ENCODE measurements at places on chromosomes 5 and 9.

DNA sequence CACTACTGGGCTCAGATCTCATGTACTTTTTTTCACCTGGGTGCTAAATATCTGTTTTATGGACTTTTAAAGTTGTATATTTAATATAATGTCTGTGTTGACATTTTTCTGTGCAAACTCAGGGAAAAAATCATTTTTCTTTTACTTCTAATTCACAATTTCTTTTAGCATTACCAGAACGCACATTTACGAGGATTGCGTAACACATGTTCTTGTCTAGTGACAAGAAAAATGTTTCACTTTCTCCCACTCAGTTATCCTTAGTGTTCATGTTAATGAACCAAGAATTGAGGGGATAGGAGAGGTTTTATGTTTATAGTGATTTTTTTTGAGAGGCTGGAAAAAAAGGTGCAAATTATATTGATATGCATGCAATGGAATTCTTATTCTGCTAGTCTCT is 86.3 kb upstream of the PJA2 start:
- no peak for DNase-seq

DNA sequence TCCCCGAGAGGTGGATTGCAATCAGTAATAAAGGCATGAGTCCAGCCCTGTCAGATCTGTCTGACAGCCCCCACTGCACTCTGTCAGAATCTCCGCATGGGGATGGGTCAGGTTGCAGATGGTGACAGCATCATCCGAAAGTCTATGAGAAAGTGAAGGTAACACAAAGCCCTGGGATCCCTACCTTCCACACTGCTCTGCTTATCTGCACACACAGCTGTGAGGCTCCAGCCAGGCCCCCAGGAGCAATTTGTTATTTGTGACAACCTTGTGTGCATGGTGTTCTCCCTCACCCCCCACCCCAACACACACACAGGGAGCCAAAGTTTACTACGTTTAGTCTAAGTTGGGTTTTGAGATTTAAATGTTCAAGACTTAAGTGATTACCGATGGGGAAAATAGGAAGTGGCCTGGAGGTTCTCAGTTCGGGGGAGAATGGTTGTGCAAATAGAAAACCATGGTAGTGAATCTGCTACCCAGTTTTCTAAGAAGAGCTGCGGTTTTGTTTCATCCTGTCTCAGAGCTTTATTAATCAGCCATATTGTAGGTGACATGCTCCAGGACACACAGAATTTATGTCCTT is 92.7 kb downstream of the SV2C start:
- no peak for DNase-seq

DNA sequence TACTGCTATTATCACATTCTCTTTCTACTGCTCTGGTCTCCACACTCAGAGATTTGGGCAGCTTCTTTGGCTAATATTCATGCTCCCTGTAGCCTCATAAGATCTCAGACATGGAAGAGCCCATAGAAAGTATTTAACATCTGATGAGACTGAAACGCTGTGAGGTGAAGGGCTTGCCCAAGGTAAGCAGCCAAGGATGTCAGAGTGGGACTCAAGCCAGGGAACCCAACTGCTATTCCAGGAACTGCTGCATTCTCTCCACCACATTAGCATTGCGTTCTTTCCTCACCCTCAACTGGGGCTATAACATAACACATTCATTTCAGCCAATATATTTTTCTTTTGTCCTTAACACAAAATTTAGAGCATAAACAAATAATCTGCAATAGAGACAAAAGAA is 3.8 kb downstream of the ADRB2 start:
- DNase-seq = no peak

GRCh38 chr9:135885100-135885853 is 22.1 kb downstream of the CAMSAP1 start:
- DNase-seq = no peak

- peak; percentile 79 for DNase-seq
Measured at GRCh38 chr9:107749787-107750444, 260.3 kb upstream of the KLF4 start.

DNA sequence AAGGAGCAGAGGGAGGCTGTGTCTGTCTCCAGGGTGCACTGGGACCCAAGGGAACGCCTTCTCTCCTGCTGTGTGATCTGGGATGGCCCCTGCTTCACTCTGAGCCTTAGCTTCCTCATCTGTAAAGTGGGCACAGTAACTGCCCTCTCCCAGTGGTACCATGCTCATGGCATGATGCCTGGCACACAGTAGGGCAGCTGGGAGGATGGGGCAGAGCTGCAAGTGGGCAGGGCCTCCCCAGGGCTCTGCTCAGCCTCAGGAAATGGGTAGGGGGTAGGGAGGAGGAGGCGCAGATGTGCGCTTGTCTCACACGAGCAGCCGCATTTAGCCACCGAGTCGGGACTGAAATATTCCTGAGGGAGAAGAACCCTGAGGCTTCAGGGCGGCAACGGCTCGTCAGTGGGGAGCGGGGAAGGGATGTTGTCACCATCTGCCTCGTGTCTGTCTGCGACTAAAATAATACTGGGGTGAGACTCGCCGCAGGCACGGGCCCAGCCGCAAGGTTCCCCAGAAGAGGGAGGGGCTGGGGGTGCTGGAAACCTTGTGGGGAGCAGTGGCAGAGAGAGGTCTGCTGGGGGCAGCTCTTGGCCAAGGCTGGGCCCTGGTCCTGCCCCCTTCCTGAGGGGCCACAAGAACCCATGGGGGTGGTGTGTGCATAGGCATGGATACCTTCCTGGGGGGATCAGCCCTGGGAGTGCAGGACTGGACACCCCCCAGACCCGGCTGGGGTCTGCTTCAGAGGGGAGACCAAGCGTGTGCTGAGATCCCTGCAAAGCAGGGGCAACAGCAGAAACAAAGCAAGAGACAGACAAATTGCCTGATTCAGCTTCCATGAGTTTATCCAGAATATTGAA is 55.2 kb upstream of the PSD2 start:
- no peak for DNase-seq

- no peak for DNase-seq
Measured at GRCh38 chr9:133890583-133890982, 101.5 kb downstream of the VAV2 start.

- DNase-seq = no peak
Measured at GRCh38 chr5:9494301-9494700, 51.6 kb downstream of the SEMA5A start.

- DNase-seq = no peak
Measured at GRCh38 chr5:45596320-45596719, 99.9 kb downstream of the HCN1 start.

DNA sequence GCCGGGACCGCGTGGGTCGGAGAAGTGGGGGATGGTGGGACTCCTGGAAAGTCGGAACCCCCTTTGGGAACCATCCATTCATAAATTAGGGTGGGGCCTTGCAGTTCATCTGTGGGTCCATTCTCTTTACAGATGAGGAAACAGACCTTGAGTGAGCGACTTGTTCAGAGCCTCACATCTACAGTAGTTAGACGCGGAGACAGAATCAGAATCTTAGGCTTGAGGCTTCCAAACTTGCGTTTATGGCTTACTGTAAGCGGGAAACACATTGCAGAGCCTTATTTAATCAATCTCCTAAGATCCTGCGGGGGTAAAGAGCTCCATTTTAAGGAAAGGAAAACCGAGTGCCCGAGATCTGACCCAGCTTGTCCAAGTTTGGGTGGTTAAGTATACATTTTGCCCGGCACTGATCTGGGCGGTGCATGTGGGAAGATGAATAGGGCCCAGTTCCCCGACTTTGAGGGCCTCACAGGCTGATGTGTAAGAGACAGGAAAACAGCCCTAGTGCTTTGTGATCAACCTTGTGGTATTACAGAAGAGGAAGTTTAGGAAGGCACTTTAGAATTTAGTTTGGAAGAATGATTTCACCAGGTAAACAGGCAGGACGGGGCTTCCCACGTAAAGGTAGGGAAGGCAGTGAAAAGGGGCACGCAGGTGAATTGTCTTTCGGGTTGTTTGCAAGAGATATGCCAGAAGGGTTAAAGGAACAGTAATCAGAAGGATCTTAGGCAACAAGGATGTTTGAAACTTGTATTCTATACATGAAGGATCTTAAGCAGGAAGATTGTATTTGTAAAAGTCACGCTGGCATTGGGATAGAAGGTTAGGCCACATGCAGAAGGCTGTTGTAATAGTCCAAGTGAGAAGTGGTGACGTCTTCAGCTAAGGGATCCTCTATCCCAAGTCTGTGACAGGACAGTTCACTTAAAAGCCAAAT is 744 bp downstream of the TARS1 start:
- DNase-seq = peak; percentile 93

DNA sequence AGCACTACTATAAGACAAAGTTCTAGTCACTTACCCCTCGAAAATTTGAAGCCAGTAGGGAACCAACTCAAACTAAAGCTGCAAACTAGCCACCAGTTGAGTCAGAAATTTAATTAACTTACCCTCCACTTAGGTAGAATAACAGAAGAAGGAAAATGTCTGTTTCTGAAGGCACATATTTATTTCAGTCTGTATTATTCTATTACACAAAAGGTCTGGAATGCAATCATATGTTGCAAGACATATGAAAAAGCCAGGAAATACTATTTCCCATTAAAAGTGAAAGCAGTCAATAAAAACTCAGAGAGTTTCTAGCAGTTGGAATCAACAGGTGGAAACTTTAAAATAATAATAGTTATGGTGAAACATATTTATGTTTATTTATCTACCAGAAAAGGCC is 79.2 kb upstream of the SLCO4C1 start:
- DNase-seq = no peak

- DNase-seq = no peak
Measured at GRCh38 chr5:149464796-149465489, 85.9 kb upstream of the IL17B start.

DNA sequence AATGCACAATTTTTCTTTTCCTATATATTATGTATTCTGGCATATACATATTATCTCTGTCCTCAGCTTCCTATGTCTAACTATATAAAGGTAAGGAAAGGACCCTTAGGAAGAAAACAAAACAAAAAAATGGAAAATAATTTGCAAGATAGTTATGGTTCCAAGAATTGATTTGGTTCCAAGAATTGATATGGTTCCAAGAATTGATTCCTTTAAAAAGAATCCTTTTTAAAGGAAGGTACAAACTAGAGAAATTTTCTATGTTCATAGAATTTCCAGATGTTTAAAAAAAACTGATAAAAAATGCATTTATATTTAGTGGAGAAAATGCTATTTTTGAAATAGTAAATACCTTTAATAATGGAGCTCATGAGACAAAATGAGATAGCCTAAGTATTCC is 12.1 kb downstream of the LYRM7 start:
- no peak for DNase-seq

DNA sequence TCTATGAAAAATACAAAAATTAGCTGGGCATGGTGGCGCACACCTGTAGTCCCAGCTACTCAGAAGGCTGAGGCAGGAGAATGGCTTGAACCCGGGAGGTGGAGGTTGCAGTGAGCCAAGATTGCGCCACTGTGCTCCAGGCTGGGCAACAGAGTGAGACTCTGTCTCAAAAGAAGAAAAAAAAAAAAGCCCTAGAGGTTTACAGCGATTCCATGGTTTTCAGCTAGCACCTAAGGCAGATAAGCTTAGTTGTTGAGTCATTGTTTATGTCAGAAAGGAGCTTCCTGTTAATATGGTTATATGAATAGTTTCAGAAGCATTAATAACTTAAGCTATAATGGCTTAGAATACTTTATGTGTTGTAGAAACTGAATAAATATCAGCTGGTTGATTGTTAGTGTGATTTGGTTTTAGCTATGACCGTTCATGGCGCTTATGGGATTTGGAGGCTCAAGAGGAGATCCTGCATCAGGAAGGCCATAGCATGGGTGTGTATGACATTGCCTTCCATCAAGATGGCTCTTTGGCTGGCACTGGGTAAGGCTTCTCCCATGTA is 13.0 kb downstream of the RNF183 start:
- no peak for DNase-seq

DNA sequence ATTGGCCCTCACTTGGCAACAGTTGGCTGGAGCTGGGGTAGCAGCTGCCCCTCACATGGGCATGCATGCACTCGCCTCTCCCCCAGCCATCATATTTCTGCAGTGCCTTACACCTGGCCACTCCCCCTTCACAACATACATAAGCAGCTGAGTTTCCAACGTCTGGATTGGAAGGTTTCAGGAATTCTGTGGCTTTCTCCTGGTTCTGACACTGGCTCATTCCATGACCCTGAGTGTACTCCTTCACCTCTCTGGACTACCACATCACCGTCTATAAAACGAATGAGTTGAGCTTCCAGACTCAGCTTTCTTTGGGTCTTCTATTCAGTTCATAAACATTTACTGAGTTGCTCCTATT is 84.3 kb downstream of the GALNT10 start:
- DNase-seq = no peak

GRCh38 chr9:80843028-80843427 is 846.3 kb downstream of the TLE1 start:
- DNase-seq = no peak

- DNase-seq = no peak
Measured at GRCh38 chr9:19465586-19466279, 56.9 kb downstream of the ACER2 start.

- DNase-seq = no peak
Measured at GRCh38 chr9:124164811-124165210, 92.9 kb upstream of the NEK6 start.

GRCh38 chr9:34675869-34676268 is 13.4 kb upstream of the CCL27 start:
- DNase-seq = no peak

GRCh38 chr5:95863383-95863757 is 40.8 kb upstream of the GLRX start:
- DNase-seq = no peak

GRCh38 chr9:122846371-122846940 is 18.1 kb upstream of the PDCL start:
- no peak for DNase-seq

- DNase-seq = no peak
Measured at GRCh38 chr9:38074441-38074961, 5.5 kb upstream of the SHB start.

DNA sequence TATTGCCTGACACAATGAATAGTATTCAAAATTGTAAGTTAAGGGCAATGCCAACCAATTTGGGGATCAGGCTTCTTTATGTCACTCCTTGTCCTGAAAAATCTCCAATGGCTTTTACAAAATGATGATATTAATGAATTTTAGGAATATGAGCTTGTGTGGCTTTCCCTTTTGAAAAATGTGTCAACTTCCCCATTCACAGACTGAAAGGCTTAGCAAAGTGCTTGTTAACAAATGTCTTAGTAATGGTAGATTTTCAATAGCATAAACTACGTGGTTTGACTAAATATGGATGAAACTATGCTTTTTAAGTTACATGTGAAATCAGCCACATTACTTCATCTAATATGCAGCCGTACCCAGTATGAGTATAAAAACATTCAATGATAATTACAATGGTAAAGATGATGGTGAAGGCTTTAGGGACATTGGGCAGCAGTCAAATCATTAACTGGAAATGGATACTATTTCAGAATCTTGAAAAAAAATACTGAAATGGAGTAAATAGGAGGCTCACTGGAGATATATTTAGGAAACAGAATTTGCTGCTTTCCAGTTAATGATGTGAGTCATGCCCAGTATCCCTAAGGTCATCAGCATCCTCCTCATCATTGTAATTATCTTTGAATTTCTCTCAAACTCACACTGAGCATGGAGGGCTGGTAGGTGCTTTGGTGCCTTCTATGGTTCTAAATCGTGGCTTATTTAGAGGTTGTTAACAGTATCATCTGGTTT is 113.3 kb upstream of the ZNF608 start:
- no peak for DNase-seq

GRCh38 chr5:19256036-19256435 is 732.0 kb downstream of the CDH18 start:
- DNase-seq = no peak
